ENCODE measurements at places on chromosomes 5 and 9.

- DNase-seq = no peak
These were observed 24.4 kb upstream of the RNF38 start for GRCh38 chr9:36424289-36425055.

GRCh38 chr9:96874947-96875460, 20.7 kb upstream of the ZNF782 start:
- no peak for DNase-seq

GRCh38 chr5:14534773-14535172, 46.8 kb upstream of the OTULINL start:
- no peak for DNase-seq

GRCh38 chr5:78824831-78825281, 160.3 kb downstream of the ARSB start:
- DNase-seq = no peak

DNA sequence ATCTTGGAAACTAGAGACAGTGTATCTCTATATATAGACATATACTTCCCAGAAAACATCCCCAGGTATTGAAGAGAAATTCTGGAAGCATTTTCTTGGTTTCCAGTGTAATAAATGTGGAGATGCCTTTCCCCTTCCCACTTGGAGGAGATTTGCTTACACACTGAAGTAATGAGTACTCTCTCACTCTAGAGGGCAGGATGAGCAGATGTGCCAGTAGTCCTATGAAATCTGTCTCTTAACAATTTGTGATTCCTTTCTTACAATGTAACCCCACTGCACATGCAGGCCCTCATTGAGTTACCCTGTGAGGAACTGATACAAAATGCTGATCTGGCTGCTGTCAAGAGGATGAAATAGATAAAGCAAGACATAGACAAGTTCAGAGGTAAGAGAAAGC, 567.2 kb downstream of the SLCO4C1 start:
- no peak for DNase-seq

DNA sequence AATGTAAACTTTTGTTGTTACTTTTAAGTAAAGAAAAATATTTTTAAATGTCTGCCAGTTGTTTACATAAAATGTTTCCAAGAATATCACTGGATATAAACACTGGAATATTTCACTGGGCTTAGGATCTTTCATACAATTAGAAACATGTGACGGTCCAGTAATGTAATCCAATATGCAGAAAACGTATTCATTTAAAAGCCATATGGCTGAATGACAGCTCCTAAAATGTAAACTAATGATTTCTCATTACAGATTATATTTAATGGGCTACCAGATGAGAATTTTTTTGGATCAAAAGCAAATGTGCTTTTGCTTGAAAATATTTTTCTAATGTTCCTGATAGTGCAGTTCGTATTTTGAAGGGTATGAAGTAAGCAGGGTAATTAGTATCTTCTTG, 124.3 kb downstream of the TTC39B start:
- DNase-seq = no peak

- DNase-seq = no peak
These were observed 321.1 kb downstream of the ARHGEF28 start for GRCh38 chr5:73946919-73947602.

GRCh38 chr5:10595672-10596309, 31.9 kb downstream of the ANKRD33B start:
- no peak for DNase-seq

- DNase-seq = no peak
These were observed 265.2 kb downstream of the ADAMTSL1 start for GRCh38 chr9:18739127-18739526.
